ENCODE measurements at places on chromosomes 12 and 14. TPM values are rescaled to one million over a fixed set of nuclear protein-coding genes. Genes with fewer than 3 reads are reported as not detected.

Gene KRT76
- 0.05 TPM for polyA plus RNA-seq

Gene PRPF39
- polyA plus RNA-seq = 32.4 TPM

Gene AGAP2
- 0.61 TPM for polyA plus RNA-seq

Gene OTOGL
- polyA plus RNA-seq = 0.11 TPM

Gene SPIC
- 0.09 TPM for polyA plus RNA-seq

Measured in esophagus (tissue), 2 donors.